Ovary (tissue), 10 donors: ENCODE measurements at places on chromosomes 16 and 17.

GRCh38 chr17:75412455-75413317 lies 7.2 kb upstream of the GRB2 start:
- DNase-seq, result peak; percentile 58

- DNase-seq, result no peak
Measured at GRCh38 chr16:8686879-8687278, 12.5 kb downstream of the ABAT start.

GRCh38 chr17:33785281-33785680 lies 469.8 kb upstream of the CCL2 start:
- DNase-seq, result no peak

DNA sequence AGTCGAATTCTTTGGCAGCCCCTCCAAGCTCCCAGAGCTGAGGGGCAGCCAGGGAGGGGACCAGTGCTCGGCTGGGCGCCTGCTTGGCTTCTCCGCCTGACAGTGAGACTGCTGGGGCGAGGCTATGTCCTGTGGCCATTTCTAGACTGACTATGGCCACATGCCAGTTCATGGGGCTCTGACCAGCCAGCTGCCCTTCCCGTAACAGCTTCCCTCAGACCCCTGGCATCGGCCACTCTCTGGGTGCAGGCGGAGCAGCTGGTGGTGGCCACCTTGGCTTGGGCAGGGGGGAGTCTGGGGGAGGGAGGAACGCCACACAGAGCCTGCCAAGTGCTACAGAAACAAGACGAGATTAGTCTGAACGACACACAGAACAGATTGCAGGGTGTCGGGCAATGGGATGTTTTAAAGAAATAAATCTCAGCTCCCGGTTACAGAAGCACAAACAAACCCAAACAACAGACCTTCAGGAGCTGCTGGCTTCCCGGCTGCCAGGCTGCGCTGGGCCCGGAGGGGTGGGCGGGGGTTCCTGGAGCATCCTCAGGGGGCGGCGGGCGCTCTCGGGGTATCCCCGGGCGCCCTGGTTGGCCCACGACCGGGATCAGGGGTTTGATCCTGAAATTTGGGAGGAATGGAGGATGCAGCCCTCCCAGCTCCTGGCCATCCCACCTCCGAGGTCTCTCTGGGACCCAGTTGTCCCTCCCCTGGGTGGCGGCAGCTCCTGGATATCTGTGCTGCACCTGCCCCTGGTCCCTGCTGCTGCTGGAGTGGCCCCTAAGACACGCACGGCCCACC lies 34.5 kb downstream of the TBC1D16 start:
- peak; percentile 21 for DNase-seq

GRCh38 chr17:44263345-44263902 lies 4.5 kb downstream of the SLC4A1 start:
- no peak for DNase-seq

GRCh38 chr16:67397036-67397801 lies 3.9 kb upstream of the TPPP3 start:
- peak; percentile 45 for DNase-seq

DNA sequence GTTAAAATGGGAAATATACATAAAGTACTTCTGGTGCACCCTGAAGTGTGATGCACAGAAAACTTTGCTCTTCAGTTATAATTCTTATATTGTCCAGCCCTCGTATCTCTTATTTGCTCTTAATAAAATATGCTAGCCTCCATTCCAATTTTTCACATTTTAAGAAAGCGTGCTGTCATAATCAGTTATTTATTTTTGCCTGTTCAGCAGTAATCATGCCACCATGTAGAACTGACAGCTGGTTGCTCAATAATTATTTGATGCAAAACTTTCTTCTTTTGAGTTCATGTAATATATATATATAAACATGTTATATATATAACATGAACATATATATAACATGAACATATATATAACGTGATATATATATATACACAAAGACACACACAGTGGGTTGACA lies 294.6 kb downstream of the CNTNAP4 start:
- no peak for DNase-seq

GRCh38 chr17:43021741-43022512 lies at the start of gene VAT1:
TSS of gene VAT1 (minus strand) at chr17:43022385. CDS start at chr17:43022322, 63 bp downstream.
- DNase-seq, result peak; percentile 88

GRCh38 chr16:10970065-10970464 lies 25.7 kb downstream of the CLEC16A start:
- no peak for DNase-seq

- DNase-seq, result peak; percentile 83
Measured at GRCh38 chr17:6712058-6712853, 913 bp downstream of the SLC13A5 start.

- DNase-seq, result no peak
Measured at GRCh38 chr16:5326395-5326794, 228.8 kb upstream of the EEF2KMT start.

GRCh38 chr17:76872221-76872873 lies 4.1 kb downstream of the MGAT5B start:
- no peak for DNase-seq

- no peak for DNase-seq
Measured at GRCh38 chr16:598823-599739, 9.2 kb downstream of the RAB40C start.
